ENCODE measurements at places on chromosomes 5 and 9.
A peak's percentile ranks its signal among the peaks of the same experiment; 100 is the strongest.

- H3K27ac ChIP-seq, result no peak overlapping the region
- no peaks in the 10 kb centered on the region for H3K4me1 ChIP-seq
- H3K36me3 ChIP-seq, result no peaks in the 10 kb centered on the region
- DNase-seq, result no peak
Measured at GRCh38 chr5:8254674-8255073, 385.7 kb downstream of the MTRR start.

- no peak overlapping the region for H3K4me3 ChIP-seq
- peaks cover 2% of the 10 kb centered on the region for H3K36me3 ChIP-seq
- no peak overlapping the region for H3K27ac ChIP-seq
Measured at GRCh38 chr5:134533115-134533815, 7.8 kb downstream of the JADE2 start.

GRCh38 chr5:1661831-1662558, 137.6 kb downstream of the MRPL36 start:
- peaks cover 77% of the 10 kb centered on the region for H3K27me3 ChIP-seq
- no peak for DNase-seq
- peaks cover 21% of the 10 kb centered on the region for H3K4me1 ChIP-seq
- H3K4me3 ChIP-seq, result no peak overlapping the region
- no peak overlapping the region for H3K27ac ChIP-seq
- peaks cover 17% of the 10 kb centered on the region for H3K36me3 ChIP-seq

DNA sequence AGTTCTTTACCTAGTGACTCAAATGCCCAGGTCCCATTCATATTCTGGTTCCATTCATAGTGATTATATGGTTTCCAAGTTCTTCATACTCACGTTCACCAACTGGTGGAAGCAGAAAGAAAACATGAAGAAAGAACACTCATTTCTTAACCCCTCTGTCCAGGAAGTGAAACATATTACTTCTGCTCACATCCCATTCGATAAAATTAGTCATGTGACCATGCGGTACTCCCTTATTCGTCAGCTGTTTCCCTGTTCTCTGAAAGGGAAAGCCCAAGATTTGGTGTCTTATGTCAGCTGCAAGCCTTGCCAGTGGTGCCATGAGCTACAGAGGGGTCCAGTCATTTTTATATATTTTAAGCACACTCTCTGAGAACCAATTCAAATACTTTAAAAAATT, 387.0 kb upstream of the DMAC1 start:
- H3K27ac ChIP-seq, result no peak overlapping the region
- DNase-seq, result no peak
- H3K36me3 ChIP-seq, result no peaks in the 10 kb centered on the region
- H3K27me3 ChIP-seq, result no peaks in the 10 kb centered on the region

DNA sequence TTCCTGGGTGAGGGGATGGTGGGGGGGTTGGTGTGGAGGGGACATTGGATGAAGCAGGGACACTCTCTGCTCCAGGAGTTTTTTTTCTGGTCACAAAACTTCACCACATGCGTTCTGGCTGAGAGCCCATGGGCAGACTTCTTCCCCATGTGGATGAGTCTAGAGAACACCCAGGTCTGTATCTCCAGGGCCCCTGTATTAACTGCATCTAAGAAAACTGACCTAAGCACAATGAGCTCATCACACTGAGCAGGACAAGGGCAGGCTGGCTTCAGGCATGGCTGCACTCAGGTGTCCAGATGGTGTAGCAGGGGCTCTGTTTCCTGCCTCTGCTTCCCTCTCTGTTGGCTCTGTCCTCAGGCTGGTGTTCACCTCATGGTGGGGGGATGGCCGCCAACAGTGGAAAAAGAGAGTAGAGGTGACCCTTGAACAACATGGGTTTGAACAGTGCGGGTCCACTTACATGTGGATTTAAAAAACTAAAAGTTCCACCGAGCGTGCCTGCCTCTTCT, 85.3 kb upstream of the STC2 start:
- H3K27me3 ChIP-seq, result peaks cover 19% of the 10 kb centered on the region
- no peak for DNase-seq
- no peaks in the 10 kb centered on the region for H3K4me1 ChIP-seq
- no peaks in the 10 kb centered on the region for H3K36me3 ChIP-seq
- no peak overlapping the region for H3K4me3 ChIP-seq
- H3K27ac ChIP-seq, result no peak overlapping the region

- H3K27ac ChIP-seq, result no peak overlapping the region
- no peaks in the 10 kb centered on the region for H3K4me1 ChIP-seq
- peaks cover 16% of the 10 kb centered on the region for H3K27me3 ChIP-seq
- H3K4me3 ChIP-seq, result no peak overlapping the region
- H3K36me3 ChIP-seq, result peaks cover 3% of the 10 kb centered on the region
- no peak for DNase-seq
Measured at GRCh38 chr5:107402434-107403227, 268.1 kb downstream of the EFNA5 start.

DNA sequence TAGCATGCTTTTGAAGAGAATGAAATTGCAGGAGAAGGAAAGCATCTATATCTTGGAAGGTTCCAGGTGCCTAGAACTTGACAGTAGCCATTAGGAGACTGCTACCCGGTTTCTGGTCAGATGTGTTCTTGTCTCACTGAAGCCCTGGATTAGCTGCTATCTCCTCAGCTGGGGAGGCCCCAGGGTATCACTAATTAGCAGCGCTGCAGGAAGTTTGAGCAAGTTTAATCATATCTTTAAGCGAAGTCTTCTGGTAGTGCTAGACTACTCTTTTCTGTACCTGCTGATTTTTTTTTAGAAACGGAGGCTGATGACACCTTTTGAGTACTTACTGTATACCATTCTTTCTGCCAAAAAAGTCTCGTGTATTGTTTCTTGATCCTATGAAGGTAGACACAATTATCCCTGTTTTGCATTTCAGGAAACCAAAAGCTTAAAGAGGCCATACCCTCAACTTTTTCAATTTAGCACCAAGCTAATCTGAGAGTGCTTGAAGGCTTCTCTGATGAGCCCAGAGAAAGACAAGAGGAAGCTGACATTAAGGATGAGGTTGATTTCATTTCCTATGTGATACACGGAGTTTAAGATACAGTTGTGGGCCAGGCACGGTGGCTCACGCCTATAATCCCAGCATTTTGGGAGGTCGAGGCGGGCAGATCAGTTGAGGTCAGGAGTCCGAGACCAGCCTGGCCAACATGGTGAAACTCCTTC, 201.3 kb downstream of the ARHGAP26 start:
- H3K36me3 ChIP-seq, result peaks cover 5% of the 10 kb centered on the region
- H3K4me1 ChIP-seq, result peaks cover 18% of the 10 kb centered on the region
- H3K27ac ChIP-seq, result peak overlapping the region; percentile 34
- no peak overlapping the region for H3K4me3 ChIP-seq
- no peaks in the 10 kb centered on the region for H3K27me3 ChIP-seq

DNA sequence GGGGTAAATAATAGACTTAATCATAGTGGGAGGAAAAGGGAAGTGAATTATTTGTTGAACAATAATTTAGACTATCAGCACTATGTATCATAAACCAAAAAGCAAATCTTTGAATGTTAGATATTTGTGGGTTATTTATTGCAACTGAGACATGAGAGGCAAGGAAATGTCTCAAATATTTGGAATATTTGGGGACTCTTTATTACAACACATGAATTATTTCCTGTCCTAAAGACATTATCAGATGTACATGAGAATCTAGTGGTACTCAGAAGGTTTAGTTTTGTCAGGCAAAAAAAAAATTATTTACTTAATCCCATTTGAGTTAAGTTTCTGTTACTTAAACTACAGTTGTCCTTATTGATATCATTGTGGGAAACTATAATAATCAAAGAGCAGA, 91.1 kb downstream of the TLR4 start:
- H3K4me3 ChIP-seq, result no peak overlapping the region
- peaks cover 27% of the 10 kb centered on the region for H3K27me3 ChIP-seq
- H3K36me3 ChIP-seq, result no peaks in the 10 kb centered on the region
- H3K4me1 ChIP-seq, result no peaks in the 10 kb centered on the region
- H3K27ac ChIP-seq, result no peak overlapping the region

GRCh38 chr5:36199620-36200019, 42.1 kb downstream of the NADK2 start:
- DNase-seq, result no peak
- no peaks in the 10 kb centered on the region for H3K27me3 ChIP-seq
- peaks cover 3% of the 10 kb centered on the region for H3K36me3 ChIP-seq
- peaks cover 3% of the 10 kb centered on the region for H3K4me1 ChIP-seq

DNA sequence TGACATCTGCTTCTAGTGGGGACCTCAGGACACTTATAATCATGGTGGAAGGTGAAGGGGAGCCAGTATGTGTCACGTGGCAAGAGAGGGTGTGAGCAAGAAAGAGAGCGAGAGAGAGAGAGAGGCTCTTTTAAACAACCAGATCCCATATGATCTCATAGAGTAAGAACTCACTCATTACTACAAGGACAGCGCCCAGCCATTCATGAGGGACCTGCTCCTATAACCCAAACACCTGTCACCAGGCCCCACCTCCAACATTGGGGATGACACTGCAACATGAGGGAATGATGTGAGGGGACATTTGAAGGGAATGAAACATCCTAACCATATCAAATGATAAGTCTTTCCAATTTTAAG, 427.5 kb downstream of the EFNA5 start:
- no peak overlapping the region for H3K27ac ChIP-seq
- H3K36me3 ChIP-seq, result no peaks in the 10 kb centered on the region
- no peaks in the 10 kb centered on the region for H3K4me1 ChIP-seq
- H3K4me3 ChIP-seq, result no peak overlapping the region
- no peaks in the 10 kb centered on the region for H3K27me3 ChIP-seq

- DNase-seq, result peak; percentile 9
- peaks cover 5% of the 10 kb centered on the region for H3K27me3 ChIP-seq
- H3K27ac ChIP-seq, result no peak overlapping the region
- H3K36me3 ChIP-seq, result no peaks in the 10 kb centered on the region
- no peak overlapping the region for H3K4me3 ChIP-seq
- peaks cover 11% of the 10 kb centered on the region for H3K4me1 ChIP-seq
Measured at GRCh38 chr9:133710661-133711427, 27.3 kb downstream of the SARDH start.

DNA sequence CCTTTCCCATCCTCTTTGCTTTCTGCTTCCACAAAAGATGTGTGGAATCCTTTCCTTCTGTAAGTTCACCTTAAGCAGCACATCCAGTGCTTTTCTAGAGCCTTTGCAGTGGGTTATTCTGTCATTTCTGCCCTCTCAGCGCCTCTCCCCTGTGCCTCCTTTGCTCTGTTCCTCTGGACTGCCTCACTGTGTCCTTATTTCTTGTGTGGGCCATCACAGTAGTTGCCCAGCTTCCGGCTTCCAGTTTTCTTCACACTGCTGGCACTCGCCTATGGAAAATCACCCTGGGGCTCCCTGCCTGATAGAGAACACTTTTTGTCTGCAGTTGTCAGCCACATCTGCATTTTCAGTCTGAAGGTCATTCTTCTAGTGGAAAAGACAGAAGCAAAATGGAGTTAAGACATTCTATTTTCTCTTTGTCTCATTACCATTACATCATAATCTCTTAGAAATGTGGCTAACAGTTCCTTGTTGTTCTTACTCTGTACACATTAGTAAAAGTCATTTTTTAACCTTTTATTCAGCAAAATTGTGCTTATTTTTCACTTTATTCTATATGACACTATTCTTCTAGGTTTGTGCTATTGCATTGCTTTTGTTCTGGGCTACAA, 64.1 kb upstream of the ZNF608 start:
- H3K4me3 ChIP-seq, result no peak overlapping the region
- H3K36me3 ChIP-seq, result no peaks in the 10 kb centered on the region
- no peaks in the 10 kb centered on the region for H3K27me3 ChIP-seq
- no peaks in the 10 kb centered on the region for H3K4me1 ChIP-seq

GRCh38 chr9:88960632-88961031, 30.6 kb upstream of the S1PR3 start:
- no peak for DNase-seq
- H3K4me1 ChIP-seq, result peaks cover 3% of the 10 kb centered on the region
- H3K27ac ChIP-seq, result no peak overlapping the region
- no peaks in the 10 kb centered on the region for H3K36me3 ChIP-seq
- H3K4me3 ChIP-seq, result no peak overlapping the region
- H3K27me3 ChIP-seq, result peaks cover 39% of the 10 kb centered on the region

- H3K27me3 ChIP-seq, result peaks cover 11% of the 10 kb centered on the region
- no peaks in the 10 kb centered on the region for H3K36me3 ChIP-seq
- peaks cover 22% of the 10 kb centered on the region for H3K4me1 ChIP-seq
- no peak overlapping the region for H3K27ac ChIP-seq
Measured at GRCh38 chr5:139711906-139712224, 63.7 kb downstream of the CXXC5 start.

- no peaks in the 10 kb centered on the region for H3K27me3 ChIP-seq
- H3K4me3 ChIP-seq, result no peak overlapping the region
- no peaks in the 10 kb centered on the region for H3K4me1 ChIP-seq
- no peak overlapping the region for H3K27ac ChIP-seq
Measured at GRCh38 chr5:26669523-26669922, 368.9 kb downstream of the CDH9 start.

DNA sequence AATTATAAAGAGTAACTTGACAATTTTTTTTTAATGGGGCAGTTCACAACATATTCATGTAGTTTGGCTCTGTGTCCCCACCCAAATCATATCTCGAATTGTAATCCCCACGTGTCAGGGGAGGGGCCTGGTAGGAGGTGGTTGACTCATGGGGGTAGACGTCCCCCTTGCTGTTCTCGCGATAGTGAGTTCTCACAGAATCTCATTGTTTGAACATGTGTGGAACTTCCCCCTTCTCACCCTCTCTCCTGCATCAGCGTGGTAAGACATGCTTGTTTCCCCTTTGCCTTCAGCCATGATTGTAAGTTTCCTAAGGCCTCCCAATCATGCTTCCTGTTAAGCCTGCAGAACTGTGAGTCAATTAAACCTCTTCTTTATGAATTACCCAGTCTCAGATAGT, 40.7 kb downstream of the FBXW11 start:
- H3K4me3 ChIP-seq, result no peak overlapping the region
- H3K27ac ChIP-seq, result no peak overlapping the region
- no peak for DNase-seq
- H3K4me1 ChIP-seq, result peaks cover 34% of the 10 kb centered on the region

- no peak for DNase-seq
- no peaks in the 10 kb centered on the region for H3K27me3 ChIP-seq
- H3K27ac ChIP-seq, result no peak overlapping the region
- H3K36me3 ChIP-seq, result no peaks in the 10 kb centered on the region
- H3K4me1 ChIP-seq, result no peaks in the 10 kb centered on the region
Measured at GRCh38 chr9:106921341-106921899, 58.5 kb downstream of the ZNF462 start.

- H3K4me1 ChIP-seq, result no peaks in the 10 kb centered on the region
- no peak overlapping the region for H3K27ac ChIP-seq
- H3K36me3 ChIP-seq, result no peaks in the 10 kb centered on the region
- H3K4me3 ChIP-seq, result no peak overlapping the region
Measured at GRCh38 chr5:89105836-89106235, 222.9 kb upstream of the MEF2C start.

DNA sequence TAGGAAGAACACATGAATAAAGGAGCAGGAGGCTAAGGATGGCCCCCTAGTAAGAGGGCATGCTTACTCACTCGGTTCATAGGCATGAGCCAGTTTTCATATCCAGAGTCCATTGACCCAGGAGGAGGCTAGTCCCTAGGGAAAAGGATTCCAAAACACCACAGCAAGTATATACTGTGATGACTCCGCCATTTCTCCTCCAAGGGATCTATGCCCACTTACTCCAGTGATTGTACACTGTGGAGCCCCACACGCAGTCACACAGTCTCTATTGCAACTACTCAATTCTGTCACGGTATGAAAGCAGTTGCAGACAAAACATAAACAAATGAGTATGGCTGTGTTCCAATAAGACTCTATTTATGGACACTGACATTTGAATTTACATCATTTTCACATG, 117.7 kb upstream of the ALDH1B1 start:
- no peak overlapping the region for H3K27ac ChIP-seq
- H3K36me3 ChIP-seq, result peaks cover 4% of the 10 kb centered on the region
- no peak overlapping the region for H3K4me3 ChIP-seq
- peaks cover 23% of the 10 kb centered on the region for H3K27me3 ChIP-seq

- no peaks in the 10 kb centered on the region for H3K27me3 ChIP-seq
- no peak for DNase-seq
- H3K27ac ChIP-seq, result no peak overlapping the region
- H3K4me3 ChIP-seq, result no peak overlapping the region
- no peaks in the 10 kb centered on the region for H3K36me3 ChIP-seq
- no peaks in the 10 kb centered on the region for H3K4me1 ChIP-seq
Measured at GRCh38 chr5:85769347-85769746, 848.4 kb upstream of the COX7C start.

Data from T-helper 17 cell (primary cell).